ENCODE measurements at places on chromosomes 1 and 21. TPM values are rescaled to one million over a fixed set of nuclear protein-coding genes. Genes with fewer than 3 reads are reported as not detected.
A peak's percentile ranks its signal among the peaks of the same experiment; 100 is the strongest.

COL9A2 gene
- 1.2 TPM for total RNA-seq

- DNase-seq = no peak
Measured at GRCh38 chr1:107152395-107152794, 11.6 kb downstream of the NTNG1 start.

DNA sequence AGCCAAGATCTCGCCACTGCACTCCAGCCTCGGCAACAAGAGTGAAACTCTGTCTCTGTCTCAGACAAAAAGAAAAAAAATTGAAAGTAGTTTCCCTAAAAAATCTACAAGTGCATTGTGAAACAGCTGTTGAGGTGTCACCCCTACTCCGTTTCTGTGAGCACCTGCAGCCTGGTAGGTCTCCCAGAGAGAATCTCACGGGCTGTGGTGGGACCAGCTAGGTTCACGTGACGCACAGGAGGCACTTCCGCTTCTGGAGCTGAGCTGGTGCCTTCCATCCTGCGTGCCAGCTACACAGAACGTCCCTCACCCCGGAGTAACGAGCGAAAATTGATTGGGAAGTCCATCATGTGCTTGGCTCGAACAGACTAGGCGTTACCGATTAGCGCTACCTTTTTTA lies 66.8 kb downstream of the COL24A1 start:
- DNase-seq = no peak

DNA sequence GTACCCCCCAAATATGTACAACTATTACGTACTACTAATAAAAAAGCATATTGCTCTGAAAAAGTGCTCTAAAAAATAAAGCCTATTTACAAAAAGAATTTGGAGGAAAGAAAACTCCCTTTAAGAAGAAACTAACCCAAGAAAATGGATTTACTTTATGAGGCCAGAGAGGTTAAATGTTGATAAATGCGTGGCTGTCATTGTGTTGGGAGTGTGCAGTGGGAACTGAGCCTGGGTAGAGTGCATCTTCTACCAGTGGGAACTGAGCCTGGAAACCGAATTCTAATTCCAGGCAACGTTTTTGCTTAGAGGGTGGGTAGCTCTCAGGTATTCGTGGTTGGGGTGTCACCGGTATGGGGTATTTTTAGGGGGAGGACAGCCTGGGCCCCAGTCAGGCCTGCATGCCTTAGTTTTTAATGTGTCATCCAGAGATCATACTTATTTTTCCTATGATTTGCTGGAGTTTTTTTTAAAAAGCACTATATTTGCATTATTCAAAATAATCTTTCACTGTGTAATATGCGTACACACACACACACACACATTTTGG lies 24.1 kb upstream of the RNF187 start:
- DNase-seq = no peak

- no peak for DNase-seq
Measured at GRCh38 chr21:43961382-43961909, 50.7 kb upstream of the TRAPPC10 start.

GRCh38 chr1:100459358-100460114 lies 78.4 kb upstream of the GPR88 start:
- DNase-seq = peak; percentile 60

- DNase-seq = peak; percentile 44
Measured at GRCh38 chr1:32336963-32337675, 1.1 kb upstream of the MARCKSL1 start.

GRCh38 chr1:79193211-79194079 lies 186.9 kb upstream of the ADGRL4 start:
- DNase-seq = no peak

Measured in activated T-cell treated with anti-CD3 and anti-CD28 coated beads, Interleukin-2, amount 50 U/mL, for 4 hours (primary cell).